RCC 7860 (cell line): ENCODE measurements at places on chromosomes 12 and 14.

GRCh38 chr14:50311337-50311971 is 575 bp downstream of the L2HGDH start:
- DNase-seq: no peak

DNA sequence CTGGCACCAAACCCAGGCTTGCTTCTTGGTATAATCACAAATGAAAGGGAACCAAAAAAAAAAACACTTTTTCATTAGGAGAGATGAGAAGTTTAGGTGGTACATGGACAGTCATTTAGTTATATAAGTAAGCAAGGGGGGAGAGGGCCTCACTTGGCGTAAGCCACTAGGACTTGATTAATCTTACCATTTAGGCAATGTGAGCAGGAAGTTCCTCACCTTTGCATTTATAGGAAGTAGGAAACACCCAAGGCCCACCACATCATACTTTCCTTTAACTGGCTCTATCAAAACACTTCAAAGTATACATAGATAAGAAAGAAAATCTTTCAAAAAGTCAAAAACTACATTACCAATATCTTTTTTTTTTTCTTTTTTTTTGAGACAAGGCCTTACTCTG is 6.7 kb upstream of the RPS6KA5 start:
- DNase-seq: no peak

DNA sequence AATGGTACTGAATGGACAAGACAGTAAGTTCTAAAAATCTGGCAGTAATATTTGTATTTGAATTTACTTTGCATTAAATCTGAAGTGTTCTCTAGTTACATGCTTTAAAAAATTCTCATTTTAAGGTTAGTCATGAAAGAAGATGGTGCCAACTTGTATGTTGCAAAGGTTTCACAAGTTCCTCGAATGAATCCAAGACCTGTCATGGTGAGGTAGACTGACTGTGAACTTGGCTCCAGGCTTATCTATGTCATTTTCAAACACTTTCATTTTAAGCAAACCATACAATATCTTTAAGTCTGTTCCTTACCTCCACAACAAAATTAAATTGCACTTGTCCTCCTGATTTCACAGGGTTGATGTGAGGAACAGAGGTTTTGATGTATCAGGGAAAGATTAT is 23.4 kb downstream of the CLEC2D start:
- no peak for DNase-seq

- no peak for DNase-seq
Measured at GRCh38 chr12:54544743-54545142, 4.7 kb upstream of the PDE1B start.

GRCh38 chr14:50319293-50319692 is 7.2 kb downstream of the DMAC2L start:
- DNase-seq: no peak

DNA sequence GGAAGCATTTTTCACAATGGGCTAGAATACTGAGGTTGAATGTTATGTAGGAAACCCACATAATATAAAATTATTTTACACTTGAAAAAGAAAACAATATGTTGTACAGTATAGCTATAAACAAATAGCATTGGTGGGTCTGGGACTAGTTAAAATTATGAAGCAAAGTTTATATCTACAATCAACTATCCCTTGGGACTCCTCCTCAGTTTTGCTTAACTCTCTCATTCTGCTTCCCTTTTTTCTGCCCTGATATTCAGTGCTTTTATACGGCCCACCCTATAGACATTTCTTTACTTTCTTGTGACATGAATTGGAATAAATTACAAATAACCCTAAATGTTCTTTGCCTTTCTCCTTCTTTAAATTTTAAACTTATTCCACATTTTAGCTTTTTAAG is 300.5 kb downstream of the FBXL14 start:
- no peak for DNase-seq

DNA sequence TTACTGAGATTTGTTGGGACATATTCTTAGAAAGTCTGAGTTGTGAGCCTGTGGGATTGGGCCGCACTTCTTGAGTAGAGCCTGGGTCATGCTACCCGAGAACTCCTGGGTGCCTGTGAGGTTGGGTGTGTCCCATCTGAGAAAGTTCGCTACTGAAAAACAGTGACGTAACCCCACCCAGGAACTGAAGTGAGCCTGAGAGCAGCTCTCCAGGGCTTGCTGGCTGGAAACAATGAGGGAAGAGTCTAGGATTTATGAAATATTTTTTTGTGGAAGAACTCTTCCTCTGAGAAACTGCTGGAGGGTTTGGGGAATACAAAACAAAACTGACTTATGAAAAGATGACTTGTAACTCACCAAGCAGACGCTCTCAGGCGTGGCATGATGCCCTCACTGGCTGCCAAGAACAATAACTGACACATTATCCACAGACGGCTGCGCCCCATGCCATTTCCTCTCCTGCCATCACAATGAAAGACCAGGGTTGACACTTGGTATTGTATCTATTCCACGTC is 69.2 kb downstream of the RASSF3 start:
- DNase-seq: peak; percentile 74

- DNase-seq: no peak
Measured at GRCh38 chr12:47527816-47528215, 178.0 kb downstream of the RPAP3 start.

- DNase-seq: no peak
Measured at GRCh38 chr14:31283153-31283552, 75.6 kb upstream of the HECTD1 start.

DNA sequence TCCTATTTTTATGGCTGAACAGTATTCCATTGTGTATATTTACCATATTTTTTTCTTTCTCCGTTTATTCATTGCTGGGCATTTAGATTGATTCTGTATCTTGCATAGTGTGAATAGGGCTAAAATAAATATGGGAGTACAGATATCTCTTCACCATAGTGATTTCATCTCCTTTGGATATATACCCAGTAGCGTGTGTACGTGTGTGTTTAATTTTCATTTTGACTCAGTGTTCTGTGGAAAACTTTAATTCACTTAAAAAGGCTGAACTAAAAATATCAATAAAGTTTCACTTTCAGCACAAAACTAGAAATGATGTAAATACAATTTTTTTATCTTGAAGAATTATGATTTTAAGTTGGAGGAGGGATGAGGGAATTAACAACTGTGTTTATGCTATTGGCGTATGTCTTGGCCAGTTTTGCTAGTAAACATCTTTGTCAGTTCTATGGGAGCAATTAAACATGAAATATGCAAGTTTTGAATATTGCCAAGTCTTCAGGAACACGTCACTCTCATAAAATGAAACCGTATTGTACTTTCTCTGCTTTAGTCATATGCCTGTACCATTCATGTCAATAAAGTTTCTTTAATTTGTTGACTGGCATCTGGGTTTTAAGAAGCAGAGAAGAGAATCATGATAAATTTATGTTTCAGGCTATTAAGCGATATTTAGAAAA is 99.8 kb downstream of the PTGER2 start:
- DNase-seq: no peak

DNA sequence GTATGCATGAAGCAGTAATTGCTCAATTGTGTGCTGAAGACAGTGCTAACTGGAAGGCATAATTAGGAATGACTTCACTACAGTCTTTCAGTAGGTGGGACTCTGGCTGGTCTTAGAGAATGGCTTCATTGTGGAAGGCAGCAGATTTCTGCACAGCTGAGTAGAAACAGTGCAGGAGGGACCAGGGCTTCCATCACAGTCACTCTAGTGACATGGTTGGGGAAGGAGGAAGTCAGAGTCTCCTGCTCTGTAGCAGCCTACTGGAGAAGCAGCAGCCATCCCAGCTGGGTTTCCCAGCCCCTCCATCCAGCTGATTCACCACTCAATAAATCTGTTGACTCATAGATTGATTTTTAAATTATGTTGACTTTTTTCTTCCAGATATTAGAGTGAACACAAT is 80.6 kb upstream of the DBX2 start:
- DNase-seq: no peak

DNA sequence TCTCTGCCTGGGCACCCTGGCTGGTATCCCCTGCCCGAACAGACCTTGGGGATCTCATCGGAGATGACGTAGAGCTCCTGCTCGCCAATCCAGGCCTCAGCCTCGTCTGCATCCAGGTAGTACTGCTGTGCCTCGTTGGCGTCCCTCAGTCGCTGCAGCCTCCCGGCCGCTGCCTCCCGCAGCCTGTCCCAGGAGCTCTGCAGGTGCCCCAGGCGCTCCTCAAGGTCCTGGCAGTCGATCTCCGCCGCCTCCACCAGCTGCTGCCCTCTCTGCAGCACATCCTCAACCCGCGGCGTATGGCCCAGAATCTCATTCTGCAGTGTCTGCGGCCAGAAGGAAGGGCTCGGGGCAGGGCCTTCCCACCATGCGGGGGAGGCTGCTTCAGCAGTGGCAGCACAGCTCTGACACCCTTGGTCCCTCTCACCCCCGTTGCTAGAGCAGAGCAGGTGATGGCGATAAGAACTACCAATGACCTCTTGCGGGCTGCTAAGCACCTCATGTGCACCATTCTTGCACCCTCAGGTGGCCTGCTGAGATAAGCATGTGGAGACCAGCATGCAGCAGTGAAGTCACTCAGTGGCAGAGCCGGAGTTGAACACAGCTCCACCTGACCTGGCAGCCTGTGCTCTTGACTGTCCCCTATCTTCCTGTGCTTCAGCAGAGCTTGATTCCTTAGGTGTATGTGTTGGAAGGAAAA is 71.0 kb downstream of the PLEKHG3 start:
- DNase-seq: no peak

- peak; percentile 9 for DNase-seq
Measured at GRCh38 chr14:57747036-57747435, 118.9 kb downstream of the SLC35F4 start.

DNA sequence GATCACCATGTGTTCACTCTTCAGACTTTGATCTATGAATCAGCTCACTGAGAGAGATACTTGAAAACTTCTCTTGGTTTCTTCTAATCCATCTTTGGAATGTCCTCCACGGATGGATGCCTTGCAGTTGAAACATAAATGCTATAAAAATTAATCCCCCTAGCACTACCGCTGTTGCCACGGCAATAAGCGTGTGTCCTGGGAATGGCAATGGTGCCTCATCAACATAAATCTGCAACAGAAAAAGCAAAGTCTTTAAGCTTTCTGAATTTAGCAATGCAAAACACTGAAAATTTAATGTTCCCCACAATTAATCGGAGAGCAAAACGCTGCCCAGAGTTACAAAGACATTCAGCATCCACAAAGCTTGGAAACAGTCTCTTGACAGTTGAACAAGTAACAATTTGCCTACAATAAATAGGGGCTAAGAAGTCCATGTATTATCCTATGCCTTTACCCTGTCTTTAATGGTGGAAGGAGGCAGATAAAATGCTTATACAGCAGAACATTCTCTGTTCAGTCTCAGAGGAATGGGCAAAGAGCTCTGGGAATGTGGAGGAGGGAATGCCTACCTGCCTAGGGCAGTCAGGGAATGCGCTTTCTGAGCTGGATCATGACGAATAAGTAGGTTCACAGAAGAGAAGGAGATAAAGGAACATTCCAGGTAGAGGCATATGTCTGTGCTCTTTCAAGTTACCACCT is 70.9 kb upstream of the PPP4R3A start:
- no peak for DNase-seq

GRCh38 chr12:132506328-132507160 is 16.6 kb downstream of the FBRSL1 start:
- no peak for DNase-seq

DNA sequence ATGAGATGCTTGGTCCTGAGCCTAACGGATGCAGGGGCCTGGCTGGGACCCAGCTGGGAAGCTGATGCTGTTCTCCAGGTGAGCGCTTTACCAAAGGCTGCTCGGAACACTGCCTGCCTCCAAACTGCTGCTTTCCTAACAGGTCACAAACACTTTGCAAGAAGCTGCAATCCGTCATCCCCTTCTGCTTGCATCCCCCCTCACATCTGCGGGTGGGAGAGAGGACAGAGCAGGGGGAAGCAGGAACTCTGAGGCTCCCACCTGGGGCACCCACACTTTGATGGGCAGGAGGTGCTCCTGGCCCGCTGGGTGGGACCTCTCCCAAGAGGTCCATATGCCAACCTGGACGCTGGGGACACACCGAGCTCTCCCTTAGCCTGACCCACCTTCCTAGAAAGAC is 24.9 kb upstream of the PPP2R5C start:
- DNase-seq: no peak

GRCh38 chr12:103887738-103888137 is 42.5 kb upstream of the HSP90B1 start:
- DNase-seq: no peak

- no peak for DNase-seq
Measured at GRCh38 chr12:117334051-117334450, 27.4 kb downstream of the NOS1 start.

DNA sequence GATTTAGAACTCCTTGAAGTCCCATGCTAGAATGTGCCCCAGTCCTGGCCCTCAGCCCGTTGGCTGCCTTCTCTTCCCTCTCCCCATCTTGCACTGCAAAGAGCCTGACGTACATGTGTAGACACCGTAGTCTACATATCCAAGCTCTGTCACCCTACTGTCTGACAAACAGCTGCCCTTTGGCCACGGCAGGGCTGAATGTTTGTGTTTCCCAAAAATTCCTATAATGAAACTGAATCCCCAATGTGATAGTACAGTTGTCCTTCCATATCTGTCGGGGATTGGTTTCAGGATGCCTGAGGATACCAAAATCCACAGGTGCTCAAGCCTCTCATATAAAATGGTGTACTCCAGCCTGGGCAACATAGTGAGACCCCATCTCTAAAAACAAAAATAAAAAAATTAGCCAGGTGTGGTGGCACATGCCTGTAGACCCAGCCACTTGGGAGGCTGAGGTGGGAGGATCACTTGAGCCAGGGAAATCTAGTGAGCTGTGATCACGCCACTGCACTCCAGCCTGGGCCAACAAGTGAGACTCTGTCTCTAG is 12.3 kb upstream of the TFCP2 start:
- DNase-seq: no peak

DNA sequence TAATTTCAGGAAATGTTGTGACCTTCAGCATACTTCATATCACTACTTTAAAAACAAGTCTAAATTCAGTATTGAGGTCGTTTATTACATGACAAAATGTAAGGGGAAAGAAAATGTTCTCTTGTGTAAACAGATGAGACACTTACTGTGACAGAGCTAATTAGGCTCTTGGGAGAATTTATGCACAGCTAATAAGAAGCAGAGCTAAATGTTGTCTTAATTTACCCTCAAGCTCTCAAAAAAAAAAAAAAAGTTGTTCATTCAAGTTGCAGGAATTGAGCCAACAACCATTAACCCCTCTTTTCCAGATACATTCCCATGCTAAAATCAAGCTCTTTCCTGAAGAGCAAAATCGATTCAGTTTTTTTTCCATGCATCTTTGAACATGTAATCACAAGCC is 1419.4 kb downstream of the FSCB start:
- DNase-seq: no peak

- DNase-seq: peak; percentile 35
Measured at GRCh38 chr12:65740873-65741600, 83.2 kb upstream of the HMGA2 start.

- DNase-seq: no peak
Measured at GRCh38 chr12:94593822-94594442, 56.4 kb downstream of the TMCC3 start.
